CD4-positive, CD25-positive, alpha-beta regulatory T cell (primary cell): ENCODE measurements at places on chromosomes 2 and 18.

GRCh38 chr2:36902385-36903120, 63.8 kb downstream of the STRN start:
- H3K4me1 ChIP-seq = no peaks in the 10 kb centered on the region
- no peak overlapping the region for H3K27ac ChIP-seq
- no peak overlapping the region for H3K4me3 ChIP-seq
- peaks cover 36% of the 10 kb centered on the region for H3K36me3 ChIP-seq
- DNase-seq = no peak

DNA sequence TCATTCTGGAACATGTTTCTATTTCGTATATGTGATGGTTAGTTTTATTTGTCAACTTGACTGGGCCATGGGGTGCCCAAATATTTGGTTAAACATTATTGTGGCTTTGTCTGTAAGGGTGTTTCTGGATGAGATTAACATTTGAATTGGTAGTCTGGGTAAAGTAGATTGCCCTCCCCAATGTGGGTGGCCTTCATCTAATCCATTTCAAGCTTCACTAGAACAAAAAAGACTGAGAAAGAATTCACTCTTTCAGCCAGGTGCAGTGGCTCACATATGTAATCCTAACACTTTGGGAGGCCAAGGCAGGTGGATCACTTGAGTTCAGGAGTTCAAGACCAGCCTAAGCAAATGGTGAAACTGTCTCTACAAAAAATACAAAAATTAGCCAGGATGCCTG, 55.7 kb upstream of the TANC1 start:
- no peaks in the 10 kb centered on the region for H3K4me1 ChIP-seq
- H3K36me3 ChIP-seq = no peaks in the 10 kb centered on the region
- no peak overlapping the region for H3K27ac ChIP-seq
- no peak overlapping the region for H3K4me3 ChIP-seq
- H3K27me3 ChIP-seq = peaks cover 2% of the 10 kb centered on the region

DNA sequence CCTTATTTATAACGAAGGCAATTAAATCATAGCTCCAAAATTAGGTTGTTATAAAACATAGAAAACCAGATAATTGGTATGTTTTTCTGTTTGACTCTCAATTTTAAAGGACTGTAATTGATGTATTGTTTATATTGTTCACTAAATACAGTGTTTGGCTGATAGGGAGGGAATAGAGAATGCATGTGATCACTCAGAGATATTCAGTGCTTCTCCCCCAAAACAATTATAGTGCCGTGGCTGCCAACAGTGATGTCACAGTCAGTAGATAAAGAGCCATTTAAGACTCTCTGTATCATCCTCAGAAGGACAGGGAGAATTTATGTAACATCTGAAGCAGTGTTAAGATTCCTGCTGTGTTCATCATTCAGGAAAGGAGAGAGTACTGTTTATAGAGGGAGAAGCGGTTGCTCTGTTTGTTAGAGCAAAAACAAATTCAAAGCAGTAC, 69.6 kb downstream of the PHLPP1 start:
- H3K4me3 ChIP-seq = peak overlapping the region; percentile 78
- H3K27me3 ChIP-seq = no peaks in the 10 kb centered on the region
- peak overlapping the region; percentile 47 for H3K27ac ChIP-seq

DNA sequence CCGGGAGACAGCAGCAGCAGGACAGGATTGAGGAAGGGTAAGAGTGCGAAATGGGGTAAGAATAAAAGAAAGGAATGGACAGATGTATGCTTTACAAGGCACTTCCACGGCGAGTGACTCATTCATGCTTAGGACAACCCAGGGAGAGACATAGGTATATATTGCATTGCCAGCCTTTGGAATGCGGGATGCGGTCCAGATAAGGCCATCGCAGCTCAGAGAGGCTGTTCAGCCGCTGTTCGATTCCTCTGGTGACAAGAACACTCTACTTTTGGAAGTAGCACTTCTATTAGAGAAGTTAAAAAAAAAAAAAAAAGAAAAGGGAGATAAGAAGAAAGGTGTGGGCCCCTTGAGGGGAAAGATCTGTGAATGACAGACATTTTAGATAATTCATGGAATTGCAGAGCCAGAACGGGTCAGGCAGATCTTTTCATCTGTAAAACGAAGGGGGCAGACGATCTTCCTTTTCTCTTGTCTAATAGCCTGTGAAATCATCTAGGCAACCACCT, 819 bp upstream of the NCOA1 start:
- H3K27me3 ChIP-seq = no peaks in the 10 kb centered on the region
- no peak for DNase-seq
- H3K27ac ChIP-seq = peak overlapping the region; percentile 90
- H3K4me3 ChIP-seq = peak overlapping the region; percentile 75
- no peaks in the 10 kb centered on the region for H3K36me3 ChIP-seq

DNA sequence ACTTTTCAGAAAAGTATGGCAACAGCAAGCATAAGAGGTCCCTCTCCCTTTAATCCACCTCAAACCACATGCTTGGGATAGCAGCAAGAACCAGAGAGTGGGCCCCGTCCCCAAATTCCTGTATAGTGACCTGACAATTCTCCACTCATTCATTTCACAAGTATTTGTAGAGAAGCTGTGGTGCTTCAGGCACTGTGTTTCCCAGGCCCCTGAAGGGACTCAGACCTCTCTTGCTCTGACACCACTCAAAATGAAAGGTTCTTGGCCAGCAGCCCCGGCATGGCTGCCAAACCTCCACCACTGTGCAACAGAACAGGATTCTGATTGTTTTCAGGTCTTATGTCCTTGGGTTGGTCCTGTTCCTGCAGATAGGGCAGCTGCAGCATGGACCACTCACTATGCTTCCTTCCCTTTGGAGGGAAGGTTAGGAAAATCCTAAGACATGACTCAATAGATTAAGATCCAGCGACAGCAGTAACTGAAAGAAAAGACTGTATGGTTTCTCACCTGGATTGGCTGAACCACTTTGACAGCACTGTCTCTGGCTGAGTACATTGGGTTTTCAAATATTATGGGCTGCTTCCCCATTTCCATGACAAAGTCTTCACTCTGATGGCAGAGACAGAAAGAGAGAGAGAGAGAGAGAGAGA, 67.6 kb downstream of the DHRS9 start:
- DNase-seq = no peak
- no peaks in the 10 kb centered on the region for H3K4me1 ChIP-seq
- no peaks in the 10 kb centered on the region for H3K27me3 ChIP-seq
- H3K36me3 ChIP-seq = no peaks in the 10 kb centered on the region

GRCh38 chr2:207422380-207422779, 107.4 kb upstream of the CREB1 start:
- DNase-seq = no peak
- H3K4me1 ChIP-seq = no peaks in the 10 kb centered on the region

DNA sequence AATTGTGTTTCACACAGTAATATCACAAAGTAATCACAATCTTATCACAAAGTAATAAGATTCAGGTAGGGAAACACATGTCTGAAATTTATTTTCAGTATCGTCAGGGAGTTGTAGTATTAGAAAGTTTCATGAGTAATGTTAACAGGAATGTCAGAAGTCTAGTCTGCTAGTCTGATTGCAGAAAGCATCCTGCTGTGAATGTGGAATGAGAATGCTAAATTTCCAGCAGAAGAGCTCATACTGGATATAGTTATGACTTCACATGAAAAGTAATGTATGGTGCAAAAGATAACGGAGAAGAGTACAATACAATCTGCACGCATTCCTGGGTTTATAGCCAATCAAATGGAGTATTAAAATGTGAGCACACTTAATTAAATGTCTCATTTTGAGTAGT, 494.7 kb upstream of the SETBP1 start:
- no peaks in the 10 kb centered on the region for H3K27me3 ChIP-seq
- H3K27ac ChIP-seq = no peak overlapping the region
- H3K36me3 ChIP-seq = no peaks in the 10 kb centered on the region
- DNase-seq = no peak
- H3K4me1 ChIP-seq = no peaks in the 10 kb centered on the region

DNA sequence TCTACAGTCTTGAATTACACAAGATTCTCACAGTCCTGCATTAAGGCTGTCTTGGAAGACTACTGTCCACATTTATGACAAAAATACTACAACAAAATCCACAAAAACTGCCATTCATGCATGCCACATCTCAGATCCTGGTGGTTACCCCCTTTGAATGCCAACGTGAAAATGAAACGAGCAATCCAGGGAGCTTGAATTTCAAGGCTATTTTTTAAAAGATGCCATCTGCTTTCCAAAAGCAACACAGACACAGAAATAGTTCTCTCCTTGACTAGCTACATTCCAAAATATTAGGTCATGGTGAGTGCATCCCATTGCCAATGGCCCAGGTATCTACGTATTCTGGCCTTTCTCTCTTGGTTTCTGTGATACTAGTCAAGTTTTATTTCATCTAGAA, 36.3 kb downstream of the IRS1 start:
- H3K4me3 ChIP-seq = no peak overlapping the region
- no peaks in the 10 kb centered on the region for H3K4me1 ChIP-seq
- H3K27ac ChIP-seq = no peak overlapping the region

- no peak for DNase-seq
- no peaks in the 10 kb centered on the region for H3K4me1 ChIP-seq
- no peak overlapping the region for H3K4me3 ChIP-seq
Observed at GRCh38 chr2:67485431-67485830, 88.3 kb downstream of the ETAA1 start.

- no peak overlapping the region for H3K27ac ChIP-seq
- H3K36me3 ChIP-seq = no peaks in the 10 kb centered on the region
- no peak for DNase-seq
- H3K4me1 ChIP-seq = no peaks in the 10 kb centered on the region
Observed at GRCh38 chr2:231769170-231770136, 11.6 kb downstream of the PDE6D start.

DNA sequence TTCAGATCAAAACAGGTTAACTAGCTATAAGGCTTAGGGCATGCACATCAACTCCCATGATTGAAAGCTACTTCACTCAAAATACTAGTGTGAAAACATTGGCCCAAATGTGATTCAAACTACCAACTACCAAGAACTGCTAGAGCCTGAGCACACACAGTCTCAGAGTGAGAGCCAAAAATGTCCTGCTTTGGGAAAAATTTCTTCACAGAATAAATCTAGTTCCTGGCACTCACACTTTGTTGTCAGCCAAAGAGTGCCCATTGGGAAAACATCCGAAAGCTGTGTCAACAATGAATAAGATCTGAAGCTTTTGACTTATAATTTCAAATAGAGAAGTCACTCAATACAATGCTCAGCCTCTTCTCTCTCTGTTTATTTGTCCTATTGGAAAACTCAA, 182.7 kb downstream of the LRATD1 start:
- no peaks in the 10 kb centered on the region for H3K36me3 ChIP-seq
- no peak overlapping the region for H3K4me3 ChIP-seq
- no peaks in the 10 kb centered on the region for H3K27me3 ChIP-seq
- no peak overlapping the region for H3K27ac ChIP-seq

DNA sequence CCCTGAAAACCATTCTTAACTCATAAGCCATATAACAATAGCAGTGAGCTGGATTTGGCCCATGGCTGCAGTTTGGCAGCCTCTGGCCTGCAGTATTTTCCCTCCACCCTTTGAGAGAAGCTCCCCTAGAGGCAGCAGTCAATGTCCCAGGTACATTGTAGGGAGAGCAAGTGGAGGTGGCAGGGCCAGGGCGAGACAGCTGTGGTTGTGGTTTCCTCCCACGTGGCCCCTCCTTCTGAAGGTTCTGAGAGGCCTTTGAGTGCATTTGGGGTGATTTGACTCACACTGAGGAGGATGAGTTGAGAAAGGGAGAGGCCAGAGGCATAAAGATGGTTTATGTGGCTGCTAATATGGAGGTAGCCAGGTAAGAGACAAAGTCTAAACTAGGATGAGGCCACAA, 45.5 kb upstream of the LDAH start:
- H3K27ac ChIP-seq = no peak overlapping the region
- H3K27me3 ChIP-seq = peaks cover under 1% of the 10 kb centered on the region
- peaks cover 6% of the 10 kb centered on the region for H3K4me1 ChIP-seq
- no peak for DNase-seq
- H3K4me3 ChIP-seq = no peak overlapping the region

DNA sequence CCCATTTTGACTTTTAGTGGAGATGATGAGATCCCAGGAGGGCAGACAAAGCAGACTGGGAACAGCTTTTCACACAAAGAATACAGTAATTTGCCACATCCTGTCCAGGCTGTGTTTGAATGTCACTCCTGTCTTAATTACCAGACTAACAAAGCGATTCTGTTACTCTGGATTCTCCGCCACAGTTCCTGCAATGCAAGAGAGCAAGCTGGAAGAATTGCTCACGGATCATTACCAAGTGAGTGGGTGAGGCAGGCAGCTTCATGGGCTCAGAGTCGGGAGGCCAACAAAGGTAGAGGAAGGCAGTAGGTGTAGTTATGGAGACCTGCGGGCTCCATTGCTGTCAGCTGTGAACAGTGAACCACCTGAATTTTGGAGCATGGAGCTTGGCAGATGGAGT, 250.5 kb upstream of the ATP5MC3 start:
- DNase-seq = no peak
- H3K27ac ChIP-seq = no peak overlapping the region

DNA sequence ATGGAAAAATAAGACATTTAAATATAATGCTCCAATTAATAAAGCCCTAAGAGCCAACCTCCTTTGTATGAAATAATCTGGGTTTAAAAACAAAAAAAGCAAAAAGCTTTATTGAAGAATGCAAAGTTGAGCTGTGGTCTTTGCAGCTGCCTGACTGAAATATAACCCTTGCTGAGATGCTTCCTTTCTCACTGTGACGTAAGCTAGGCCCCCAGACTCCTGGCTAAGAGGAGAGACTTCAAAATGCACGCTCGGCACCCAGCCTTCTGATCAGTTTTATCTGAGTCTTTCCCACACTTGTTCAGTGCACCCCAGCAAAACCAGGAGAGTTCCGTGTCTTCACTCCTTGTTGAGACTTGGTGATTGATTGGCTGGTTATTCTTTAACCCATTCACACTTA, 115.3 kb downstream of the BCL11A start:
- H3K4me3 ChIP-seq = no peak overlapping the region
- H3K27ac ChIP-seq = no peak overlapping the region
- H3K27me3 ChIP-seq = no peaks in the 10 kb centered on the region
- no peaks in the 10 kb centered on the region for H3K4me1 ChIP-seq
- DNase-seq = no peak

- no peak overlapping the region for H3K27ac ChIP-seq
- peak overlapping the region; percentile 1 for H3K4me3 ChIP-seq
- peaks cover 25% of the 10 kb centered on the region for H3K4me1 ChIP-seq
- H3K27me3 ChIP-seq = no peaks in the 10 kb centered on the region
- peaks cover 4% of the 10 kb centered on the region for H3K36me3 ChIP-seq
Observed at GRCh38 chr18:13568443-13569392, 157.6 kb downstream of the FAM210A start.

- H3K27me3 ChIP-seq = no peaks in the 10 kb centered on the region
- no peak for DNase-seq
- H3K27ac ChIP-seq = peak overlapping the region; percentile 92
Observed at GRCh38 chr2:234427081-234428061, 69.5 kb downstream of the ARL4C start.

DNA sequence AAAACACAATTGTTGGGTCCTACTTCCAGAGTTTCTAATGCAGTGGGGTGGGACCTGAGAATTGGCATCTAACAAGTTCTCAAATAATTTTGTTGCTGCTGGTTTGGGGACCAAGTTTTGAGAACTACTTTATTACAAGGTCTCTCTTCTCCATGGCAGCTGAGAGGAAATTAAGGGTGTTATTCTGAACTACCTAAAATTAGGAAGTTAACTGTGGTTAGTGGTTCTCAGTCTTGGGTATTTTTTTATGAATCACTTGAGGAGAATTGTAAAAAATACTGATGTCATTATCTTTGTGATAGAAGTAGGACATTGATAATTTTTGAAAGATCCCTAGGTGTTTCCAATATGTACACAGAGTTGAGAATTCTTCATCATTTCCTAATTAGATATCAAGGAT, 210.2 kb downstream of the MC4R start:
- H3K4me1 ChIP-seq = no peaks in the 10 kb centered on the region
- H3K36me3 ChIP-seq = no peaks in the 10 kb centered on the region
- no peak overlapping the region for H3K4me3 ChIP-seq
- H3K27me3 ChIP-seq = no peaks in the 10 kb centered on the region
- H3K27ac ChIP-seq = no peak overlapping the region
